Eye (tissue), 1 donor: ENCODE measurements at places on chromosomes 3 and 15.
A peak's percentile ranks its signal among the peaks of the same experiment; 100 is the strongest.

- DNase-seq: no peak
Observed at GRCh38 chr3:139780593-139780992, 102.8 kb upstream of the NMNAT3 start.

DNA sequence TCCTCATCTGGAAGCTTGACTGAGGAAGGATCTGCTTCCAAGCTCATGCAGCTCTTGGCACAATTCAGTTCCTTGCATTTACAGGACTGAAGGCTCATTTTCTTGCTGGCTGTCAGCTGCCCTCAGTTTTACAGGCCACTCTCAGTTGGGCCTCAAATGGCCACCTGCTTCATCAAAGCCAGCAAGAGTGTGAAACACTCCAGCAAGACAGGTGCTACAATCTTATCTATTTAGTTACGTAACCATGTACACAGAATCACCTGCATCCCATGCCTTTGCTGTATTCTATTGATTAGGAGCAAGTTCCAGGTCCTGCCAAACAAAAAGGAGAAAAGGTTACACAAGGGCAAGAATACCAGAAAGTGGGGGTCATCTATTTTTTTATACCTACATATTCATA is 40.8 kb downstream of the RHCG start:
- DNase-seq: no peak

DNA sequence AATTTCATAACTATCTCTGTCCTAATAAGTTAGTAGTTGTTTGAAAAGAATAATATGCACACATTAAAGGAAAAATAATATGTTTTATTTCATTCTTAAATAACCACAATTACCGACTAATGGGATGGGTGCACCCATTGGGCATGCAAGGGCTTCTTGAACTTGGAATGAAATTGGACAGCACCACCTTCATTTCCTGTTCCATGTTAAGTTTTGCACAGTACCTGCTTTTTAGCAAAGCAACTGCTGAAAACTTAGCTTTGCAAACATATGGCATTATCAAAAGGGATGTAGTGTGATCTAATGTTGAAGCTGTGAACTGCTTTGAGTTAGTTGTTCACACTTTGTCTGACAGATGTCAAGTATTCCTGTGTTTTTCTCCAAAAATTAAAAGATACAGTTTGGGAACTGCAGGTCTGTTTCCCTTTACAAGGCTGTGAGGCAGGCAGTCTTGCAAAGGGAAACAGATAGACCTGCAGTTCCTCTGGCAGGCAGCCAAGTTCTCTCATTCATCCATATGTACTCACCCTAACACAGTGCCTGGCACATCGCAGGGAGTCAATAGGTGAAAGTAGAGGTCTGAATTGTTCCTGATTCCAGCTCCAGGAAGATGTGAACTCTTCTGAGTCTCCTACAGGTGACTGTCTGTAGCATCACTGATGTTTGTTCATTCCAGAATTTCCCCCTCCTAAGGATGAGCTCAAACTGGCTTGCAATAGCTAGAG is 64.3 kb upstream of the GOLGA8B start:
- no peak for DNase-seq

DNA sequence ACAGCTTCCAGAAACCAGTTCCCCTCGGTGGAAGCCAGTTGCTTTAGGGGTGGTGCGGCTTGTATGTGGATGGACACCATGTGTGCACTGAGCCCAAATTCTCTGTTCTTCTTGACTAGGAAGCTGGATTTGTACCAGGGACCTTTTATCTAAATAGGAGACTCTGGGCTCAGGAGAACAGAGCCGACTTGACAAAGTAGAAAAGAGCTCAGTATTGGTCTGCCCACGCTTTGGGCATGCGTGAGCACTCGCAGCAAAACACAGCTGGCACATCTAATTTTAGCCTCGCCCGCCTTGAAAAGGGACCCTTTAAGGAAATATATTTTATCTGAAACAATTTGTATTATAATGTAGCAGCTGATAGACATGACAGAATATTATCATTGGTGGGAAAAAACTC is 1.1 kb upstream of the RBMS3 start:
- DNase-seq: peak; percentile 34

DNA sequence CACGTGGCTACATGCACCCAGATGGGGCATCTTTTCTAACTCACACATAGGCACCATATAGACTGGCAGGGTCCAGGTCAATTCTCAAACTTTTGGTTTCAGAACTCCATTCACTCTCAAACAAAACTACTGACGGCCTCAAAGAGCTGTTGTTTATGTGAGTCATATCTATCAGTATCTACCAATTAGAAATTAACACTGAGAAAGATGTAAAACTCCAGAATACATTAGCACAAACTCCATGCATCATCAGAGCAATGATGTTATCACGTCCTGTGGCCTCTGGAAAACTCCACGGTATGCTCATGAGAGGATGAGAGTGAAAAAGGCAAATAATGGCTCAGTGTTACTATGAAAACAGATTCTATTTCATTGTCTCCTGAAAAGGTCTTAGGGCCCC is 116.1 kb downstream of the NTRK3 start:
- no peak for DNase-seq

DNA sequence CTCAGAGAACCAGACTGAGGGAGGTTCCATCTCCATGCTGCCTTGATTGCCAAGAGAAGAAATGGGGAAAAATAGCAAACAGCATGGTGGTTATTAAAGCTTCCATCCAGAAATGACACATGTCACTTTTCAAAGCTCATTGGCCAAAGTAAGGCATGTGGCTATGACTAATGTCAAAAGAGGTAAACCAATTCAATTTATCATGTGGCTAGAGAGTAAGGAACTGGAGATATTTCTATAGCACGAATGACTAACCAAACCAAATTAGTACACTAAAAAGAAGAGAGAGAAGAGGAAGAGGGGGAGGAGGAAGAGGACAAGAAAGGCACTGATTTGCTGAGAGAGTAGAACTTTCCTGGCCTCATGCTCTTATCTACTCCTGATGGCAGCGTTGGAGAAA is 115.2 kb upstream of the SLC6A11 start:
- DNase-seq: no peak

DNA sequence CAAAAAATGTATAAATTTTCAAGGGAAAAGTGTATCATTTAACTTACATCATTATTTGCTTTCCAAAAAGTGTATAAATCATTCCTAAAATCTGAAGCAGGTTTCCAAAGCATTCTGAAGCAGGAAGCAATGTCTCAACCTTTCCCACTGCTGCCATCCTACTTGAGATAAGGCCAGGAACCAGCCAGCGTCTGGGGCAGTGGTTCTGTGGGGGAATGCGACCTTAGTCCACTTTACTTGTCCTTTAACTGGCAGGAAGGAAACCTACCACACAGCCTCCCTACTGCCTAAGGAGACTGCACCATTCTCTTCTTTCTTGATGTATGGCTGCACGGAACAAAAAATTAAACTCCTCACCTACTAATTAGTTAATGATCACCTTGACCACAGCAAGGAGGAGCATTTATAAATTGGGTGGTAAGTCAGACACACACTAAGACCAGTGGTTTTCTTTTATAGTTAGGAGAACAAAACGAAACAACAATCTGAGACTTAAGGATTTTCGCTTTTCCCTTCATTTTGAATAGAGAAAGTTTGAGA is 3.7 kb downstream of the SORD start:
- no peak for DNase-seq

- peak; percentile 74 for DNase-seq
Observed at GRCh38 chr3:171393032-171393744, 67.0 kb downstream of the TNIK start.

DNA sequence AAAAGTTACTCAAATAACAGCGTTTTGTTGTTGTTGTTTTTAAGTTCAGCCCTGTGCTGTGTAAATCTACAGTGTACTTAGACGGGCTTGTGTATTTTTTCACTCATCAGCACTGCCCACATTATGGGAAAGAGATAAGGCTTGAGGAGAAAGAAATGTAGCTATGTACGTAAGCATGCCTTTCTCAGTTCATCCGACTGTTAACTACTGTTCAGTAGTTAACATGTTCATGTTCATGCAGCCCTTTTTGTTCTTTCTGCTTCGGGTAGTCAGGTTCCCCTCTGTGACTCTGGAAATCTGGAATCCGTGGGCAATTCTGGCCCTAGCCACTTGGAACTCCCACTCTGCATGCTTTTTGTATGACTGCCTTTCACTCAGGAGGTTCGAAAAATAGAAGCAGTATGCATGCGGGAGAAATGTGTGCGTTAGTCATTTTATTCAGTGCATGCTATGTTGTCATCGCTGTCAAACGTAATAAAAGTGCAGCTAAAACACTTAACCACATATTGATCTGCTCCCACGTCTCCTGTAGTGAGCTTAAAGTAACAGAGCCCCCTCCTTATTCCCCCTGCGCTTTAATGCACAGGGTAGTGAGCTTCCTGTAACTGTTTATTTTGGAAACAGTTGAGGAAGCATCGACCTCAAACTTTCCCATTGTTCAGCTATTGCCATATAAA is 283.1 kb upstream of the NR2F2 start:
- peak; percentile 62 for DNase-seq

DNA sequence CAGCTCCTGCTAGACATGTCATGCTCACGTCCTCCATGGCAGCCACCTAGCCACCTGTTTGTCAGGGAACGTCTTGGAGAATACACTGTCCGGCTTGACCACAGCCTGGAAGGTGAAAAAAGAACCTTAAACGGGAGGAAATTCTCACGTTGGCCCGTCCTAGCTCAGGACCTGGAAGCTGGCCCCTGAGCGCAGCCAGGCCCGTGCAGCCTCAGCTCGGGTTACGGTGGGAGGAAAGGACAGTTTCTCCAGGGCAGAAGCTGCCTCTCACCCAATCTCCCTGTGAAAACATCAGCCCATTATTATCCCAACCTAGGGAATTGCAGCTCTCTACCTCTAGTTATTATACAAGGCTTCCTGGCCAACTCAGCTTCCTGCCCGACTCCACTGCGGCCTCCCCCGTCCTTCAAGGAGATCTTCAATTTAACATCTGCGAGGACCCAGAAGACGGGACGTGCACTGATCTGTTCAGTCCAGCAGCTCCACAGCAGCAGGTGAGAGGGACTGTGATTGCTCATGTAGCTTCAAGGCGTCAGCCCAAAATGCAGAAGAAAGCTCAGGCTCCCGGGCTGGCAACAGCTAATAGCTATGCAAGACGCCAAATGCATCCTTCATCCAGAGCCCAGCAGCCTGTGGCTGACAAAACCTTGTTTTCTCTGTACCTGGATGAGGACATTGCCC is 84.7 kb downstream of the ADAMTS17 start:
- DNase-seq: no peak

DNA sequence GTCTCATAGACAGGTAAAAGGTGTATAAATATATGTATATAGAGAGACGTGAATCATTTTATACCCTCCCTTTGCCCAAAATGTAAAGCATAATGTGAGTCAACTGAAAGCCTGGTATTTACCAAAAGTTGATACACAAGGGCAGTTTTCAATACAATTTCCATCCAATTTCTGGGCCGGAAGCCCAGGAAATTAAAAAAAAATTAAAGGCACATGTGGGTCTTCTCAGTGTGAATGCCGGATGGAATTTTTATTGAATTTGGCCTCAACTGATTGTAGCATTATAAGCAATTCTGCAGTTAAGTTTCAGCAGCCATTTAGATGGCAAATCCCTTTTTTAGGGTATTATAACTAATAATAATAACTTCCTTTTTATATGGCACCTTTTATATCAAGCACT is 3.3 kb upstream of the CNTN3 start:
- DNase-seq: peak; percentile 48

- peak; percentile 77 for DNase-seq
Observed at GRCh38 chr15:66698318-66698961, 3.6 kb upstream of the SMAD6 start.

DNA sequence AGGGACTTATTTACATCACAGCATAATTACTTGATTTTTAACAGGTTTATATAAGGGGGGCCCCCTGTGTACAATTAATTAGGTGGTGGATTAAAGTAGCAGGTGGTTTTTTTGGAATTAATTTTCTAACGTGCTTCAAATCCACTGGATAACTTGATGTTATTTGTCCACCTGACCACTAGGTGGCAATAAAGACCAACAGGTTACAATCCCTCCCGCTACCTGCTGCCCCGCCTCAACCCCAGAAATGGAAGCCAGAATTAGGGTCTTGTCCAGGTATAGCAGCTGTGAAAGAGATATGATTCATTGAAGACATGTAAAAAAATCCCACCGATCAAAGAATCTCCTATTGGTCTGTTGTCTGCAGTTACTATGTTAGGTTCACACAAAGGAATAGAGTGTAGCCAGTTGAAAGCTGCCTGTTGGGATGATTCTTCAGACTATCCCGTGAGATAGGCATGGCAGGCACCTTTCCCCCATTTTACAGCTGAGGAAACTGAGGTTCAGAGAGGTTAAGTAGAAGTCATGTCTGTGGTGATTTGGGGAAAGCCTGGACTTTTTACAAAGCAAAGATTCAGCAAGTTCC is 44.0 kb downstream of the MFSD1 start:
- DNase-seq: peak; percentile 71

DNA sequence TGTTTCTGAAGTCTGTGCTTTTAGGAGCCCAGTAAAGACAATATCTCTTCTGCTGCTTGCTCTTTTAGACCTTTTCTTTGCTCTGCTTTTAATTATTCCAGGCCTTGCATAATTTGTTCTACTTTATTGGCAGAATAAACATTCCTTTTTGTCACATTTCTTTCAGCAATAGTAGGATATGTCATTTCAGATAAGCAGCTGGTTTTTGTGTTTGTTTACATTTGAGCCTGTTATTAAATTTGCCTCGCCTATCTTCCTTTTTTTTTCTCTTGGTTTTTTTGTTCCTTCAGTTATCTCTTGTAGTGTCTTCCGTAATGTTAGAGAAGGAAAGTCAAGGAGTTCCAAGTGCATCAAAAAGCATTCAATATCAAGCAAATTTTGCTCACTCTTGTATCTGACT is 16.4 kb downstream of the ZNF654 start:
- DNase-seq: no peak

DNA sequence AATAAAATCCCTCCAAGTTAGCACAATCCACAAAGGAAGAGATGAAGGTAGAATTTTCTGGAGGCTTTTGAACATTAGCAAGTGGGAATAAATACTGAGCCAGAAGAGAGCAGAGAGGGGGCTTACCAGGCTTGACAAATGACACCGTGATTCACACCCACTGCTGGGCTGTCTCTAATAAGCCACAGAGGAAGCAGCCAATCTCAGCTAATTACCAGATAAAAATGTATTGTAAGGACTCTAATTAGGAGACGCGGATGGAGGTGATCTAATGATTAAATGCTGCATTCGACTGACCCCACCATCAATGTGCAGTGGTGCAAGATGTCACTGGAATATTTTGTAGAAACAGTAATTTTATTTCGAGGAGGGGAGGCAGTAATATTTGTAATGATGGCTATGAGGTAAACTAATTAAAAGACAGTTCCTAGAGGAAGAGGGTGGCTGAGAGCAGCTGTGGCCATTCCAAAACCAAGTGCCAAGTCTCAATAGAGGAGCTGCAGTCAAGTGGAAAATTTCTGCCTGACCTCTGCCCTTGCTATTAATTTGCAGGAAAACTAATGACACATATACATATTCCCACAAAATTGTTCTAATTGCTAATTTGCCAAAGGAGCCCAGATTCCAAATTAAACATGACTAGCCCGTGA is 602.2 kb downstream of the FOXP1 start:
- DNase-seq: peak; percentile 96
